ENCODE measurements at places on chromosomes 1 and 21.

- no peak for DNase-seq
Observed at GRCh38 chr1:11735531-11735853, 444 bp upstream of the AGTRAP start.

GRCh38 chr1:163241746-163242145, 39.0 kb upstream of the RGS5 start:
- DNase-seq: no peak

GRCh38 chr1:160459056-160459455, 58.7 kb downstream of the VANGL2 start:
- no peak for DNase-seq

DNA sequence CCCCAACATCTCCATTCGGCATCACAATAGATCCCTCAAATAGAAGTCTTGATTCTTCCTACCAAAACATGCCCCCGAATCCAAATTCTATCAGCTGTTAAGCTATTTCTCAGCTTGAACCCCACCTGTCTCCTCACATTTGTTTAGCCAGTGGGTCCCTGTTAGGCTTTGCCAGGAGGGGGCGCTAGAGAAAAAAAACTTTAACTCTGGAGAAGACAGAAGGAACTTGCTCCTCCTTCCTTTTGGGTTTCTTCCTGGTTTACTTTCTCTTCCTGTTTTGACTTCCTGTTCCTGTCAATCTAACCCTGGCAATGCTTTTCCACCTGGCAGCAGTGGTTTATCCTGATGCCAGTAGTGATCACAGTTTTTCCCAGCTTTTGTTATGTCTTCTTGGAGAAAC, 95.6 kb upstream of the KCNK1 start:
- DNase-seq: no peak

DNA sequence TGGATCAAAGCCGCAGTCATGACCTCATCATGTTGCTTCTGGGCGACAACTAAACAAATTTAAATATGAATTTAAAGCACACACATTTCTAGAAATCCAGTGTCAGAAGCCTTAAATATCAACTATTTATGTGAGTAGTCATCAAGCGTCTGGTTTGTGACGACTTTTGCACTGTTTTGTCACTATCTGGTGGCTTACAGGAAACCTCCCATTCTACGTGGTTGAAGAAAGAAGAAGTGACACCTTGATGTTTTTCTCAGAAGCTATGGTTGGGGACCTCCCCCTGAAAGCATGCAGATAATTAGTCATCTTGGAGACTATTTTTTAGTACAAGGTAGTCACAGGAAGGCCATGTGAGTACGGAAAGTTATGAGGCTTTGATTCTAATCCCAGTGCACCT, 58.5 kb downstream of the TENT5C start:
- DNase-seq: peak; percentile 53

- no peak for DNase-seq
Observed at GRCh38 chr1:213003256-213003655, 12.4 kb downstream of the ANGEL2 start.

DNA sequence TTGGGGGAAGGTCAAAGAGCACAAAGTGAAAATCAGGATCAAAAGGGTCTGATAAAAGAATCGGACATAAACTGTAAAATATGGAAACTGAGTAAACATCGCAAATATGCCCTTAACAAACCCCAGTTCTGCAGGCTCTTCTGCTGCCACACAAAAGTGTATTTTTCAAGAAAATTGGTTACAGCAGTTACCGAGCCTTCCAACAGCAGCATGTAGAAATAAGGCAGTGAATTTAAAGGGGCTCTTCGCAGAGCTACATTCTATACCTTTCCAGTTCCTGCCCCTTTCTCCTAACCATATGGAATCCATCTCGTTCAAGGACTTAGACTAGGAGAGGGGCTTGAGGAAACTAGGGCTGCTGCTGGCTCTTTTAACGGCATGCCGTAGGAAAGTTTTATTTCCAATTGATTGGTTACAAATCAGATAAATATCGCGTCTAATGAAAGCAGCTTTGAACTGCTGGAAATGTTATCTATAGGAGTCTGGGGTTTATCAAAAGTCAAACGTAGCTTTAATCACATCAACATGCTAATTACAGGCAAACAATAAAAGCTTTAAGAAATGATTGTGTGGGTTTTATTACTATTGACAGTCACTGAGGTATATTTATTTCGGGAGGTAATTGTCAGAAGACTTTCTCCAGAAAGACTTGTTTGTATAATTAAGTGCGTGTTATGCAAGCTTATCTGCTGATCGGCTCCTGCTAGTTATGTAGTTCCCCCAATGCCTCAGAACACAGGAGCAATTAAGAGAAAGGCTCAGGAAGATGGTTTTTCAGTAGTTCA, 59.1 kb downstream of the GORAB start:
- no peak for DNase-seq

DNA sequence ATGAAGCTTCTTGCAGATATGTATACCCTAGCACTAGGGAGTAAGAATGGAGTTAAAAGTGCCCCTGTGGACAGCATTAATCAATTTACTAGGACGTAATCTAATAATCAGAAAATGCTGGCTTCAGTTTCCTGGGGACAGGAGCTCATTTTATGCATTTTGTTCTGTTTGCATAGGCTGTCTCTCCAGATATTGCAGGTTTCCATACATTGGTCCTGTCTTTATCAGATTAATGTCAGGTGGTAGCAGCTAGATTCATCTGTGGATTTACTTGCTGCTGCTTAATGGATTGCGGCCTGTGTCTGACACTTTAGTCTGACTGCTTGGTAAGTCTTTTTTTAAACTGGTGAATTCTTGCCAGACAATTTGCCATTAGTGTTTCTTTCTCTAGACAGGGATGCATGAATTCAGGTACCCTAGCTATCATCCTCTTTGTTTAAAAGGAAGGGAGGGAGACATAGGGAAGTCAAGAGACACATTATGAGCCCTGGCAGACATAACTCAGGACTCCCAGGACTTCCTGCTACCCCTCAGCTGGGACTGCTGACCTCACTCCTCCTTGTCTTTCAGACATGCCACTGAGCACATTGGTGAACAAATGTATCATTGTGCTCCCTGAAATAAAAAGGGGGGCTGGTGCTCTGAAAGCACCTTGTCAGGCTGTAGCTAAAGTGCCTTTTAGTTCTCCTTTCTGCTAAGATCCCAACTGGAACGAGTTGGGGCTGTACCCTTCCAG, 47.7 kb downstream of the NOS1AP start:
- no peak for DNase-seq

DNA sequence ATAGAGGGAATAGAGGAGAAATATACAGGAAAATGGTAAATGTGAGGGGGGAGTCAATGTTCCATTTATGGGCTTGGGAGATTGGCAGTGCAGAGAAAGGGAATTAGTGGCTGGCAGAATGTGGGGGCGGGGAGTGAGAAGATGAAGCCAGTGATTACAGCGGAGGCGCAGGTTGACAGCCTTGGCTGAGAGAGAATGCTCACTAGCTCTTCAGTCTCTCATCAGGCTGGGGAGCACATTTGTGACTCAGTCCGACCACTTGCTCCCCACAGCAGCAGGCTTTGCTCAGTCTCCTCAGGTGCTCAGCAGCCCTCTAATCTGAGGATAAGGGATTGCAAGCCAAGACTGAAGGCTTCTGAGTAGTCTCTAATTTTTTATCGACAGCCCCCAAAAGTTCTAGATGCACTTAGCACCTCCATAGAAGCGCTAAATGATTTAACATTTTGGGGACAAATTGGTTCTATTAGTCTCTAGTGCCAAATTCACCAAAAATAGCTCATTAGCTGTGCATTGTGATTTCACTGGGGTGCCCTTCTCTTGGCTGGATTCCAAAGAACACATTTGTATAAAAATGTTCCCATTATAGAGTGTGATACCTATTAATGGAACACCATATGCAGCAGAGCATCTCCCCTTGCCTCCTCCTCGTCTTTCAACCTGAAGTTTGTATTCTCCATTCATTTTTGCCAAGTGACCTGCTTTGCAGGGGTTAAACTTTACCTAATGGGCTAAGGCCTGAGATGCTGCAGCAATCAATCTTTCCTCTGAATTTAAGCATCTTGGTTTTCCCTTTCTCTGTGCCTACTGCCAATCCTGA, 191.8 kb downstream of the ZNF326 start:
- DNase-seq: no peak

GRCh38 chr21:41328660-41329607, 12.3 kb downstream of the FAM3B start:
- DNase-seq: no peak
